Activated naive CD4-positive, alpha-beta T cell treated with anti-CD3 and anti-CD28 coated beads, Interleukin-2, amount 50 U/mL, for 16 hours (primary cell): ENCODE measurements at places on chromosomes 3 and 15.

GRCh38 chr15:74176262-74177214 lies 3.0 kb downstream of the ISLR start:
- DNase-seq = no peak

GRCh38 chr3:40455328-40455727 lies 1.8 kb upstream of the RPL14 start:
- DNase-seq = no peak

- DNase-seq = no peak
Measured at GRCh38 chr3:102536456-102536855, 101.6 kb downstream of the ZPLD1 start.

- peak; percentile 43 for DNase-seq
Measured at GRCh38 chr3:42535981-42536784, 33.7 kb downstream of the VIPR1 start.

GRCh38 chr3:67641451-67641850 lies 13.0 kb downstream of the SUCLG2 start:
- DNase-seq = no peak

DNA sequence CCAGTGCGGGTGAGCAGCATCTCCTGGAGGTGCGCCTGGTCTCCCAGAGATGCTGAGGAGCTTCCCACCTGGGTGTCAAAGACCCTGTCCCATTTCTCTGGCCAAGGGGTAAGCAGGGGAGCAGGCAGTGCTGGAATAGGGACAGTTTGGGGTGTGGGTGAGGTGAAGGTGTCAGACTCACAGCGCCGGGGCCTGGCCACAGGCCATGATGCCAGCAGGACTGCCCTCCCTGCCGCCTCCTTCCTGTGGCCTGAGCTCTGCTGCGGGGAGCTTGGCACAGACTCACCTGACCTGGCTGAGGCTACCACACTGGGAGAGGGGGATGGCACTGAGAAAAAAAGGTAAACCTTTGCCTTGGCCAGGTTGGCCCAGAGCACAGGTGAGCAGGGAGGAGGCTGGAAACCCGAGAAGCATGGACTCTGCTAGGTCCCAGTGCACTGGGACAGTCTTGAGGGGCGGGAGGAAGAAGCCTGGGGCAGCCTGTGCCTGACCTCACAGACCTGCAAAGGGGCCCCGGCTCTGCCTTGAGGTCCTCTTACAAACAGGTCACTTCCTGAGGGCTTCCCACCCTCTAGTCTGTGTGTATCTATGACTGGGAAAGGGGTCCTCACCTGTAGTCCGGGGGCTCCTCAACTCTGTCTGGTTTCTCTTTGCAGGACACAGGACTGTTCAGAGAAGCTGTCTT lies 28.2 kb downstream of the GRAMD2A start:
- no peak for DNase-seq

GRCh38 chr3:129563332-129563731 lies 20.4 kb downstream of the H1-8 start:
- no peak for DNase-seq

DNA sequence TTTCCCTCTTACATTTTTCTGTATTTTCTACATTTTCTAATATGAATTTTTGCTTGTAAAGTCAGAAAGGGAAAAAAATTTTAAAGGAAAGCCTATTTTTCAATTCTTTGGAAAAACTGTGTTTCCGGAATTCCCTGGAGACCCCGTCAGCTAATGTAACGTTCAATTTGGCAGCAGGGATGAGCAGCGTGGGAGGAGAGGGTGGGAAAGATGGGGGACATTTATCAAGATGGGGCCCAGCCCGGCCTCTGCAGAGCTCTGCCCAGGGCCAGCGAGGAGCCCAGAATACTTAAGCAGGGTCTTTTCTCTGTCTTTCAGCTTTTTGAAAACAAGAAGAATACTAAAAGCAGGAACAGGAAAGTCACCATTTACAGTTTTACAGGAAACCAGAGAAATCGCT lies 129.0 kb downstream of the LRRK1 start:
- no peak for DNase-seq

DNA sequence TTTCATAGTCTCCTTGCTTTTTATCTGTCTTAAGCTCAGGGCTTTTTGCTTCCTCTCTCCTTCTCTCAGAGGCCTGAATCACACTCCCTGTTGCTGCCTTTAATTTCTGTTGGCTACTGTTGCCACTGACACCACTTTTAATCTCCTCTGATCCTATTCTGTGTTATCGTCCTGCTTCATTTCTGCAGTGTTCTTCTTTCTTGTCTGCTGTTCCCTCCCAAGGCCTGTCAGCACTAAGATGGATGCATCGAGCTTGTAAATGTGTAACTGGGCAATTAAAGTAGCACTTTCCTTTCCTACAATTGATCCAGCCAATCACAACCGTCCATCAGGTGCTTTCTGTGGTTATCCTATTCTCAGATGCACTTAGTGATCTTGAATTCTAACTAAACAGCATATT lies 71.3 kb upstream of the VEPH1 start:
- no peak for DNase-seq

- DNase-seq = no peak
Measured at GRCh38 chr3:123832692-123833397, 51.3 kb downstream of the MYLK start.

DNA sequence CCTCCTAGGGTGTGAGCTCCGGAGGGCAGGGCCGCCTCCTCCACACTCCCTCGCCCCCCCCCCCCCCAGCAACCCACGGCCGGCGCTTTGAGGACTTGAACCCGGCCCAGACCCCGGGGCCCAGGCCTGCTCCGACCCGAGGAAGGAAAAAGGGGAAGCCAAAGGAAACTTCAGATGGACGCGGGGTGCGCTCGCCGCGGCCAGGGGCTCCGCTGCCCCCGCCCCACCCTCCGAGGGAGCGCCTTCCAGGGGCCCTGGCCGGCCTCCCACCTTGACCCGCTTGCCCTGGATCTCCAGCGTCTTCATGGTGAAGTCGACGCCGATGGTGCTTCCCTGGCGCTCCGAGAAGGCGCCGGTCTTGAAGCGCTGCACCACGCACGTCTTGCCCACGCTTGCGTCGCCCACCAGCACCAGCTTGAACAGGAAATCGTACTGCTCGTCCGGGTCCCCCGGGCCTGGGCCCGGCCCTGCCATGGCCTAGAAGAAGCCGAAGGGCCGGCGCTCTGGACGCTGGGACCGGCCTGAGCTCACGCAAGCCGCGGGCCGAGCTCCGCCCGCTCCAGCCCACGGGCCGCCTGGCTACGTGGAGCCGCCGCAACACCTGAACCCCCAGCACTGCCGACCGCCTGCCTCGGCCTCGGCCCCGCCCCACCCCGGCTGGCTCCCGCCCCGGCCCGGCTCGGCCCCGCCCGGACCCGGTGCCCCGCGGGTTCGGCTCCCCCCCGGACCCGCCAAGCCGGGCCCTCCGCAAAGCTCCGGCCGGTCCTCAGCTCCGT lies 400 bp downstream of the RAB43 start:
- peak; percentile 65 for DNase-seq

DNA sequence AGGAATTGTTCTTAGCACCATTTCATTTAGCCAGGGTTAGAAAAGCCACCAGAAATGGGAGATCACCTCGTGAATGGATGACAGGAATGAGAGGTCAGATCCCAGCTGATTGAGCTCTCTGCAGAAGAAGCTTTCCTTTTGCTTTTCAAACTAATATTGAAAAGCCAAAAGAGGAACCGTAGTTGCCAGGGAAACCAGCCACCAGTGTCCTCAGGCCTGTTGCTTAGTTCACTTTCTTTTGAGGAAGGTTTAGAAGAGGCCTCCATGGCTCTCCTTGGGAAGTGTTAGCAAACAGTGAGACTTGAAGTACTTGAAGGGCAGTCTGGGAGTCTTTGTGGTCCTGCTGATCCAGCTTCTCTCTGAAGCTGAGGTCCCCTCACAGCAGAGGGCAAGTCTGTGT lies 7.4 kb upstream of the CCK start:
- no peak for DNase-seq

GRCh38 chr3:128076483-128077201 lies 24.4 kb downstream of the SEC61A1 start:
- peak; percentile 60 for DNase-seq

DNA sequence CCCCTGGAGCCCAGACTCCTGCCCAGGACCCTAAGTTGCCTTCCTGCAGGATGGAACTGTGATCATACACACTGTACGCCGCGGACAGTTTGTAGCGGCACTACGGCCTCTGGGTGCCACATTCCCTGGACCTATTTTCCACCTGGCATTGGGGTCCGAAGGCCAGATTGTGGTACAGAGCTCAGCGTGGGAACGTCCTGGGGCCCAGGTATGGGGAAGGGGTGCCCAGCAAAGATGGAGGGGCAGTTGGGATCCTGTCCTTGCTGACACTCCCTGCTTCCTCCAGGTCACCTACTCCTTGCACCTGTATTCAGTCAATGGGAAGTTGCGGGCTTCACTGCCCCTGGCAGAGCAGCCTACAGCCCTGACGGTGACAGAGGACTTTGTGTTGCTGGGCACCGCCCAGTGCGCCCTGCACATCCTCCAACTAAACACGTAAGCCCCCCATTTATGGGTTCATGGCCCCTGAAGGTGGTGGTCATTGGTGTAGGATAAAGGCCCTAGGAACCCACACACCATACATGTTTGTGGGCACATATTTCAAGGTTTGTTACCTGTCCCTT lies 28.8 kb downstream of the NBEAL2 start:
- peak; percentile 4 for DNase-seq

GRCh38 chr3:174243171-174243570 lies 616.0 kb upstream of the NAALADL2 start:
- no peak for DNase-seq

DNA sequence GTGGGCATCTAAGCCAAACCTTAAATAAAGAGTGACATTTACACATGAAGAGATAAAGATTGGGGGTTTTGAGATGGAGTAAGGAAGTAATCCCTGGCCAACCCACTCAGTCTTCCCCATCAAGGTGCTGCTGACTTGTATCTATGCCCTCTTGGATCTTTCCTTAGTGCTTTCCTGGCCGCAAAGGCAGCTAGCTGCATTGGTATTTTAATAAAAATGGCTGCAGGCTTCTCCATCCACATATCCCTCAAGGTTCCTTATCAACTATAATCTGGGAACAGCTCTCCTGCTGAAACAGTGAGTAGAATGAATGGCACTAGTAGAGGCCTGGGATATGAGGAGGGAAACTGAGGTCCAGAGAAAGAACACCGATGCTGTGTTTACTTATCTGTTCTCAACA lies 122.2 kb upstream of the ANKRD28 start:
- no peak for DNase-seq

DNA sequence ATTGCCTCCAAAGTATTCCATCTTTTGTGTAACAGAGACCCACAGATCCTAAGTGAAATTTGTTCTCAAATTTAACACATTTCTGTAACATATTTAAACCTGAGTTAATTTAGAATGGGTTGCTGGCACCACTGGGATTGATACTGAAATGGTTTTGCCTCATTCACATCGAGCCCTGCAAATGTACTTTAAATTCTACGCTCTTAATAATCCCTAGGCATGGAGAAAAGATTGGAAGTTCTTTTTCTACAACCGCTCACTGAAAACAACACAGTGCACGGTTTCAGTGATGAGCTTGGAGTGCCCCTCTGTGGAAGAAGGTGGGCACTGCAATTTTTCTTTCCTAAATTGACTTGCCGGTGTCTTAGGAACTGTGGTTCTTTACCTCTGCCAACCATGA lies 109.9 kb upstream of the ATP11B start:
- peak; percentile 57 for DNase-seq
